Vagina (tissue), 2 donors: ENCODE measurements at places on chromosomes 3 and 15.

DNA sequence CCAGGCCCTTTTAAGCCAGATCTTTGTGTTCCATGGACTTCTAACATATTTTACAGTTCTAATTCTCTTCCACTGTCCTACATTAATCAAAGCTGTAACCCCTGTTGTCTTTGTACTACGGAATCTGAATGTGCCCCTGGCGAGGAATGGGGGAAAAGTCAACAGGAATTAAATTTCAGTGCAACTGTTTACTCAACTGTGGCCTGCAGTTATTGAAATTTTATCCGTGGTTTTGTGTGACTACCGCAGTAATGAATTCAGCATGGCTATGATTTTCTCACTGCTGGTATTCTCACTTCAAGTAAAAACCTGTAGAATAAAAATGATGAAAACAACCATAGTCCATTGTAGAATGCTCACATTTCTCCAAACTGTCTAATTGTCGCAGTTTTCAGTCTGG, 388.0 kb downstream of the FOXP1 start:
- DNase-seq: no peak
- H3K27ac ChIP-seq: no peak overlapping the region
- H3K27me3 ChIP-seq: no peaks in the 10 kb centered on the region
- H3K4me3 ChIP-seq: no peak overlapping the region

DNA sequence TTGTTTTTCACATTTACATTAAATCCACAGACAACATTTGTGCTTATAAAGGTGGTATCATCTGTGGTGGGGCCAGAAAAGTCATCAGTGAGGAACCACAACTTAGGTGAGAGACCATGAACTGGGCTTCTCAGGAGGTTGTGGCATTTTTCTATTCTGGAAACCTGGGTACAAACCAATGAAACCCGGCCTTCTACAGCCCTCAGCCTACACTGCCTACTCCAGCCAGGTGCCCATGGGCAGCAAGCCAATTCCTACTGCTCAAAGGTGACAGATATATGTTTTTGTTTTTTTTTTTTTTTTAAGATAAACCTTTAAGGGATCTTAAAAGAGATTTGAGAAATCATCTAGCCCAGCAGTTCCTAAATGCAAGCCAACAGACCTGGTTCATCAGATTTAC, 20.3 kb downstream of the SPG21 start:
- no peak for DNase-seq

DNA sequence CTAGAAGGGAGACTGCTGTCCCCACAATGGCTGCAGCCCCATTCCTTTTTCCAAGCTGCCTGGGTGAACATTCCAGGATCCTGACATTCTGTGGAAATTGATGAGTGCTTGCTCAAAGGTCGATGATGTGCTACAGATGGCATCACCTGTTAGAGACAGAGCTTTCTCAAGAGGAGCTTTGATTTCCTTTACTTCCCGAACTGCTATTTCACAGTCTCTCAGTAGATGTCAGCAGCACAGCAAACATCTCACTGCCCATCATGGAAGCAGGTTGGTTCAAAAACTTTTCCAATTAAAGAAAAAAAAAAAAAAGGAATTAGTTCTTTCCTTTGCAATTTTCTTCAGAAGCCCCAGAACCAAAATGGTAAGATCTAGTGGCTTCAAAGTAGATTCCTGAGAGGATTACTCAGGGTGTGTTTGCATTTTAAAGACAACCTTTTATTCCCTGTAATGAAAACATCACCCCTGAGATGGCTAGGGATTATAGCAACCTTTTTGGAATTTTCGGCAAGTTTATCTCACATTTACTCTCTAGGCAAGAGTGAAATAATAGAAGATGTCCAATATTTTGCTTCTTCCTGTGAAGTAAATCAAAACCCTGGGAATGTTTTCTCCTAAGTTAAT, 44.8 kb downstream of the POLR2M start:
- H3K4me1 ChIP-seq: no peaks in the 10 kb centered on the region
- no peak overlapping the region for H3K4me3 ChIP-seq
- no peaks in the 10 kb centered on the region for H3K27me3 ChIP-seq
- DNase-seq: no peak
- no peaks in the 10 kb centered on the region for H3K36me3 ChIP-seq

GRCh38 chr3:8638994-8639658, 5.5 kb downstream of the SSUH2 start:
- no peaks in the 10 kb centered on the region for H3K27me3 ChIP-seq
- H3K36me3 ChIP-seq: no peaks in the 10 kb centered on the region
- H3K27ac ChIP-seq: no peak overlapping the region
- no peak overlapping the region for H3K4me3 ChIP-seq
- no peaks in the 10 kb centered on the region for H3K4me1 ChIP-seq
- no peak for DNase-seq

DNA sequence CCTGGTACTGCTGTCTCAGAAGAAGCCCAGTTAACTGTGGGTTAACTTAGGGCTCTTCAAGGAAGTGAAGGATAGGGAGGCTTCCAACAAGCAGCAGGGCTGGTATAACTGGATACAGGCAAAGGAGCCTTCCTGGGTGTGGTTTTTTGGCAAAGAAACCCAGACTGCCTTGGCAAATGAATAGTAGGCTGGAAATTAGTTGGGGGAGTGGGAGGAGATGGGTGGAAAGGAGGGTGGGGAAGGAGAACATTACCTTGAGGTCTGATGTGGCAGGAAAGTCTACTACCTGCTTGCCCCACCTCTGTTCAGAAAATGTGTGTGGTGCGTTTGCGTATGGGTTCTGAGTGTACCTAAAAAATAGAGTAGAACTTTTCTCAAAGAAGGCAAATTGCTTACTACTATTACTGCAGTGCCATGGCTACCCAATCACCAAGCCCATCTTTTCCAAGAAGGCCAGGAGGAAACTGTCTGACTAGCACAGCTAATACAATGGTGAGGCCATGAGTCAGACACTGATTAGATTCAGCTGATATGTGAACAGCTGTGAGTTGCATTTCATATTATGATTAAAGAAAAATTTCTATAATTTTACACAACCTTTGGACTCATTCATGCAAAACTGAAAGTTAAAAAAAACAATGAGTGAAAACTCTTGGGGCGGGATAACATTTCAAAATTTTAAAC, 55.2 kb downstream of the SPTSSB start:
- no peaks in the 10 kb centered on the region for H3K4me1 ChIP-seq
- DNase-seq: no peak
- no peaks in the 10 kb centered on the region for H3K36me3 ChIP-seq
- H3K27ac ChIP-seq: no peak overlapping the region

GRCh38 chr15:74497584-74497983, 36.6 kb upstream of the UBL7 start:
- no peak for DNase-seq
- H3K36me3 ChIP-seq: no peaks in the 10 kb centered on the region
- H3K27ac ChIP-seq: no peak overlapping the region
- H3K4me3 ChIP-seq: no peak overlapping the region
- H3K27me3 ChIP-seq: no peaks in the 10 kb centered on the region

- H3K27ac ChIP-seq: no peak overlapping the region
- H3K4me3 ChIP-seq: no peak overlapping the region
- H3K27me3 ChIP-seq: no peaks in the 10 kb centered on the region
- no peaks in the 10 kb centered on the region for H3K36me3 ChIP-seq
- H3K4me1 ChIP-seq: peaks cover 10% of the 10 kb centered on the region
Measured at GRCh38 chr3:27661797-27662196, 60.3 kb downstream of the EOMES start.

- no peak overlapping the region for H3K27ac ChIP-seq
- H3K4me3 ChIP-seq: peak overlapping the region; percentile 18
- no peaks in the 10 kb centered on the region for H3K4me1 ChIP-seq
- peaks cover 3% of the 10 kb centered on the region for H3K27me3 ChIP-seq
- no peaks in the 10 kb centered on the region for H3K36me3 ChIP-seq
Measured at GRCh38 chr15:68843425-68844311, 23.0 kb upstream of the ANP32A start.

- H3K27me3 ChIP-seq: no peaks in the 10 kb centered on the region
- H3K27ac ChIP-seq: peak overlapping the region; percentile 13
- no peak overlapping the region for H3K4me3 ChIP-seq
- no peaks in the 10 kb centered on the region for H3K36me3 ChIP-seq
- H3K4me1 ChIP-seq: peaks cover 10% of the 10 kb centered on the region
Measured at GRCh38 chr3:134709561-134710312, 58.9 kb upstream of the KY start.

GRCh38 chr15:66826507-66826906, 124.5 kb downstream of the SMAD6 start:
- no peak overlapping the region for H3K27ac ChIP-seq
- no peaks in the 10 kb centered on the region for H3K4me1 ChIP-seq
- H3K36me3 ChIP-seq: no peaks in the 10 kb centered on the region
